ENCODE measurements at places on chromosomes 2 and 18. TPM values are rescaled to one million over a fixed set of nuclear protein-coding genes. Genes with fewer than 3 reads are reported as not detected.

- DNase-seq = no peak
Observed at GRCh38 chr2:236887953-236888793, 197.5 kb upstream of the COPS8 start.

GRCh38 chr2:205775097-205775877 lies 93.0 kb downstream of the NRP2 start:
- DNase-seq = no peak

The SCN2A gene
- not detected for polyA plus RNA-seq

The MC2R gene
- not detected for polyA plus RNA-seq

- DNase-seq = peak; percentile 69
Observed at GRCh38 chr2:127400533-127400896, 12.7 kb upstream of the MAP3K2 start.

GRCh38 chr2:3313781-3314375 lies 63.7 kb downstream of the EIPR1 start:
- no peak for DNase-seq

The IL36G gene
- 0.50 TPM for polyA plus RNA-seq

The SH3YL1 gene
- 133 TPM for polyA plus RNA-seq

DNA sequence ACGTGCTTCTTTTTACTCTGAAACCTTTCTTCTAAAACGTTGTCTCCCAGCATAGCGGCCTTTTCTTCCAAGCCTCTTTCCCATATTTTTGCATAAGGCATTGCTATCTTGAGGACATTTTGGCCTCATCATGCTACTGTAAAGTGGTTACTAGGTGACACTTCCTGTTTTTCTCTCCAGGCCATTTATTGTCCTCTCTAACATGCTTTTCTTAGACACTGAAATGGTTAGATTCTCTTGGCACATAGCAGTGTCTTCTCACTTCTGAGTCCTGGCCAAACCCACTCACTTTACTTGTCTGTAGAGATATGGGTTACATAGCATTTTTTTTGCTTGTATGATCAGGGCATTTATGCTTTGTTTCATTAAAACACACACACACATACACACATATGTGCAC lies 50.1 kb upstream of the KCNH7 start:
- DNase-seq = no peak

GRCh38 chr18:35605686-35606417 lies 24.3 kb downstream of the GALNT1 start:
- DNase-seq = no peak

The ETAA1 gene
- polyA plus RNA-seq = 3.2 TPM

DNA sequence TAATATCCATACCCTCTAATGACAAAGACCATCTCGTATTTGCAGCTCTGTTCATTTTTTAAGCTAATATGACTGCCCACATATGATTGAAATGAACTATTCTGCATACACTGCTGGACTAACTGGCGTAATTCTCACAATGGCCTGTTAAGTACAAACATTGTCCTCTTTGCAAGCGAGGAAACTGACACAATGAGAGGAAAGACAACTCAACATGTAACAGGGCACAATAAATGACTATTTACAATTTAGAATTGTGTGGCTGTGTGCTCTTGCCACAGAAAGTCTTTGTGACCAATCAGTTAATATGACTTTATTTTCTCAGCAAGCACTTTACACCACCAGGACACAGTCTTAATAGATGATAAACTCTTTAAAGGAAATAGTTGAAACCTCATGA lies 498.0 kb downstream of the CNTNAP5 start:
- no peak for DNase-seq

The DTYMK gene
- polyA plus RNA-seq = 59.3 TPM

The MARS2 gene
- 2.7 TPM for polyA plus RNA-seq

GRCh38 chr18:34322365-34323289 lies 97.9 kb upstream of the NOL4 start:
- peak; percentile 35 for DNase-seq

GRCh38 chr2:28390746-28391563 lies 1.7 kb upstream of the FOSL2 start:
- peak; percentile 90 for DNase-seq

The LYPD6B gene
- polyA plus RNA-seq = 4.4 TPM

- DNase-seq = peak; percentile 86
Observed at GRCh38 chr18:59881728-59882656, 17.8 kb upstream of the PMAIP1 start.

The CXXC1 gene
- polyA plus RNA-seq = 93.9 TPM

- no peak for DNase-seq
Observed at GRCh38 chr2:56195563-56195962, 11.8 kb downstream of the CCDC85A start.

DNA sequence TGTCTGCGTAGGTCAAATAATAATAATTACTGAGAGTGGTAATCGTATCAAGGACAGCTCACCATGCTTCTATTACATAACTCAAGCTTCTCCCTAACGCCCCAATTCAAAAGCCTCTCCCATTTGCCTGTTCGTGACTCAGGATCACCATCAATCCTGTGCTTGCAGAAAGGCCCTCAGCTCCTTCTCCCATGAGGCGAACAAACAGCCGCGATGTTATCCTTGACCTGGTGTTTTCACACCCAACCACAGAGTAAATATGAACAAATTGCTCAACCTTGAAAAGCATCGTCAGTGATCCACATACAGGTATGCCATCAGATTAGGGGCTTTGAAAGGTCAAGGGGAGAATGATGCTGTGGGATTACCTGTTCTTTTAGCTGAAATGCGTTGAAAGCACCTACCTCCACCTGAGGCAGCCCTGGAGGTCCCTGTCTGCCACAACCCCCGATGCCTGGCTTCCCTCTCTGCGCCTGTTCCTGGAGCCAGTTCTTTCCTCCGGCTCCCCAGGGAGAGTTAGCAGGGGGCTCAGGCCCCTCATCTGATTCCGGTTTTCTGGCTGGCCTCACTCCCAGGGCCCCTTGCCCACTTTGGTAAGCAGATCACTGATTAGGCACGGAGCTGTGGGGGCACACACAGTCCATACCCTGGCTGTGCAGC lies 39.1 kb upstream of the ODC1 start:
- peak; percentile 44 for DNase-seq

The ALPP gene
- polyA plus RNA-seq = not detected

DNA sequence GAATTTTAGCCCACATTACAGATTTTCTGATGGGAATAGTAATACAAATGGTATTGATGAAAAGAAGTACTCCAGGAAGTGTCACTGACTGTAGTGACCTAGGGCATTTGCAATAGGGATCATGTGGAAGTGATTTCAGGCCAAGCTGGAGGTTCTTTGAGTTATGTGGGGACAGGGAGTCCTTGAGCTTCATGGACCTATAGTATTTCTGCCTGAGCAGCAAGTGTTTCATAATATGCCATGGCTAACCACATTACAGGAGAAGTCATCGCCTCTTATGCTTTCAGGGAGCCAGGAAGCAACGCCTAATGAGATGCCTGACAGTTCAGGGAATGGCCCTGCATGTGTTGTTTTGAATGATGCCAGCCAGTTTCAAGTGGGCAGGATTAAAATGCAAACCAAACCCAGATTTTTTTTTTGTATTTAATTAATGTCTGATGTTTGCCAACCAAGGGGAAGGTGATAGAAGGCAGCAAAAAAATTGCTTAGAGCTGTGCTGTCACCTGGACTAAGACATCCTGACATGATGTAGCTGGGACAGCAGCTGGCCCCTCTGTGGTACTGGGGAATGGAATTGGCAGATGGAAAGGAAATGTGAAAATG lies 109.5 kb downstream of the RAPGEF4 start:
- no peak for DNase-seq

DNA sequence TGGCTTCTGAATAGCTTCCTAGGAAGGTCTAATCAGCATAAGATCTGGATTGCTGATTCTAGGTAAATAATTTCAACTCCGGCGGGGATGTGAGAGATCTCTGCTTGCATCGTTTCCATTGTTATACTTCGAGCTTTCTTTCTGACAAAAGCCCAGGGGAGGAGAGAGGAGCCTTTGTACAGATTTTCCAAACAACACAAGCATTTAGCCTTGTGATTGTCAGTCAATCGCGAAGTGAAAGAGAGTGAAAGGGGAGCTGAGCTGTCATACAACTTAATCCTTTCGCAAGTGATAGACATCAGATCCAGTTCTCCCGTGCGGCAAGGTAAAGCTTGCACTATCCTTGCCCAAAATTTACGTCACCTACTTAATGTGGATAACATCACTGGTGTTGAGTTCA lies 26.2 kb downstream of the RALB start:
- DNase-seq = no peak

GRCh38 chr2:88626171-88627054 lies 851 bp downstream of the EIF2AK3 start:
- peak; percentile 26 for DNase-seq

GRCh38 chr2:42839809-42840501 lies 47.6 kb upstream of the HAAO start:
- DNase-seq = no peak

DNA sequence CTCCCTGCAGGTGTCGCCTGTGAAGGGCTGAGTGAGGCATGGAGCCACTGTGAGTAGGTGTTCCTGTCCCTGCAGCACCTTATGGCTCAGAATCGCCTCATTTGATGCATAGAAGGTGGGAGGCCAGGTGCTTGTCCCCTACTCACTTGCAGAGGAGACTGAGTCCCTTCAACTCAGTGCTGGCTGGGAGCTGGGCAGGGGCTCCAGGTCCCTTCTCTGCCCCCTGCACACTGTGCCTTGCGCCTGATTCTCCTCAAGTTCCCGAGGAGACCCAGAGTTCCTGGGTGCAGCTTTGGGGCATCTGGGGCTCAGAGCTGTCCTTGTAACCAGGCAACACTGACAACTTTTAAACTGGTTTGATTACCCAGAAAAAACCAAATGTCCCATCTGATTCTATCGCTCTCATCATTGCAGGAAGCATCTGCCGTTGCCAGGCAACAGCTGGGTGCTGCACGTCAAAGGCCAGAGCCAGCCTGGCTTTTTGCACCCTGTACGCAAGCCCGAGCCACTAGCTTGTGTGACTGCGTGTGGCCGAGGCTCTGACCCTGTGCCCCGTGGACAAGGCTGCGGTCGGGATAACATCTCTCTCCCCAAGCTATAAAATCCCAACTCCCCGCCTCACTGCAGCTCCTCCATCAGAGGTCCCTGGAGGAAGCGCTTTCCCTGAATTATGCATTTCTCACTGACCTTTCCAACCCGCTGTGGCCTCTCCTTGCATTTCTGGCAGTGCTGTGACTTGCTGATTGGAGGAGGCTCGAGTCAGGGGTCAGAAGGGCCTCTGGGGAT lies 130.8 kb upstream of the HDAC4 start:
- no peak for DNase-seq

The CCDC178 gene
- polyA plus RNA-seq = 0.52 TPM

- DNase-seq = no peak
Observed at GRCh38 chr2:137220438-137220993, 455.2 kb downstream of the THSD7B start.

GRCh38 chr2:45237850-45238542 lies 228.7 kb upstream of the SIX2 start:
- peak; percentile 71 for DNase-seq

- DNase-seq = no peak
Observed at GRCh38 chr2:159064446-159065301, 96.2 kb downstream of the TANC1 start.

DNA sequence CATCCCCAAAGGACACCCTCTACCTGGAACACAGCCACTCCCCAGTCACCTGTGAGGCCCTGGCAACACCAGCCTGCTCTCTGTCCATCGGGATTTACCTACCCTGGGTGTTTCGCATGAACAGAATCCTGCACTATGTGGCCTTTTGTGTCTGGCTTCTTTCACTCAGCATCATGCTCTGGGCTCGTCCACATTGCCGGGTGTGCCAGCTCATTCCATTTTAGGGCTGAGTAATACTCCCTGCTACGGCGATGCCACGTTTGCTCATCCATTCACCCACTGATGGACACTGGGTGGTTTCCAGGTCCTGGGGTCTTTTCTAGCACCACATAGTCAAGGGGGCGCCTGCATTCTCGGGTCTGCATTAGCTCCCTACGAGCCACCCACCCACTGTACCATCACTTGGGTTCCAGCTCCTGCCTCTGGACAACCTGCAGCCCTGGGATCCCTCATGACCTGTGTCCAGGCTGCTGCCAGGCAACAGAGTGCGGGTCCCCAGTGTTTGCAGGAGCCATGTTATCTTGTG lies 22.0 kb downstream of the KCNF1 start:
- no peak for DNase-seq

DNA sequence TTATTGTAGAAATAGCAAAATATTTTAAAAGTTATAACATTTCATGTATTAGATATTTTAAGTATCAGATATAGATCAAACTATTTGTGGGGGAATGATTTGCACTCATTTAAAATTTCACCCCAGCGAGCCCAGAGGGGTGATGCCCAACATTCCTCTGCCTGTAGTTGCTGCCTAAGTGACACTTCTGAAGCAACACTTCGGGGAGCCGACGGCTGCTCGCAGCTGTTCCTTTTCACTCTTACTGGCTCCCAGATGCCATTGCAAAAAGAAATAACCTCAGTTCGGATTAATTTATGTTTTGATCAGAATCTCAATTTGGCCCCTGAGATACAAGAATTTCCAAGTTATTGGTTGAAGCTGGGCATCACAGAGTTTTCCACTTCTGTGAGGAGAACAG lies 603.8 kb downstream of the PLCL1 start:
- no peak for DNase-seq

GRCh38 chr2:227788561-227789018 lies 25.1 kb upstream of the CCL20 start:
- DNase-seq = no peak

The LYPD6 gene
- polyA plus RNA-seq = 4.6 TPM

DNA sequence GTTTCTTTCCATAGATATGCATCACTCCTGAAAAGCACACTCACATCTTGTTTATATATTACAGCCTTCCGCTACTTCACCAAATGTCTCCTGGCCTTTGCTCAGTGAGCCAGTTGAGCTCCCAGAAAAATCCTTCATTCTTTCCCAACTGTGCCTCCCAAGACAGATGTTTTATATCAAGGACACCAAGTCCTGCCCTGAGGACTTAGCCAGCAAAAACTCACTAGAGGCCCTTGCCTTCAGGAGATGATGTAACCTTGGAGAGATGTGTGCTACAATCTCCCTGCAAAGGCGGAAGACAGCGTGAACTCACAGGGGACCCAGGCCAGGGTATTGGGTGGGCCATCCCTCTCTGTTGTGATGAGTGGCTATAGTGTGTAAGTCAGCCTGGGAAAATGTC lies 86.1 kb upstream of the CTAGE1 start:
- DNase-seq = no peak

GRCh38 chr2:107062599-107063220 lies 176.7 kb upstream of the ST6GAL2 start:
- no peak for DNase-seq

DNA sequence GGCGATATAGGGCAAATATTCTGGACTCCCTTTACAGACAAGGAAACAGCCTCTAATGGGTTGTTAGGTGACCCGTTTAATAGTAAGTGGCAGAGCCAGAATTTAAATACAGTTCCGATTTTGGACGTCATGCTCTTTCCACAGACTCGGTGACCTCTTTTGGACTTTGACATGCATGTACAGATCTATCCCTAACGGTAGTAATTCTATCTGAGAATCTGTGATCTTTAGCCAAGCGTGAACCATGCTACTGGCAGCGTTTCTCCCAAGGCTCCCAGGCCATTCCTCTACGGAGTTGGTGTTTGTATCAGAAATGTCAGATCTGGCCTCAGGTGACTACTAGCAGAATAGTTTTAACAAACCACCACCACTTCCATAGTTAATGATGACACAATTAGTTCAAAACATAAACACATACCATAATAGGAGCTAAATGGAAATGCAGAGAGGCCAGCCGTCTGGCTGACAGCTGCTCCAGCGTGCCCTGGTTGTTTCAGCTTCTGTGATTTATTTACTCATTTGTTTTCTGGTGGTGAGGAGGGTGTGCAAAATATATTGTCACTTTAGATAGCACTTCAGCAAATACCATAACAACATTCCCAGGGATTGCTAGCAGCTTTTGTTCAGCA lies 304.6 kb upstream of the LYPD1 start:
- DNase-seq = no peak

Data from small intestine (tissue), 16 donors.